ENCODE measurements at places on chromosomes 7 and 10. TPM values are rescaled to one million over a fixed set of nuclear protein-coding genes. Genes with fewer than 3 reads are reported as not detected.

PTPRN2 gene
- total RNA-seq, result 1.1 TPM

PPP1R3C gene
- 1.2 TPM for total RNA-seq

SFTPA1 gene
- total RNA-seq, result 3.8 TPM

CHAT gene
- not detected for total RNA-seq

CTNNA3 gene
- total RNA-seq, result 0.85 TPM

KLF14 gene
- 0.39 TPM for total RNA-seq

NPSR1 gene
- not detected for total RNA-seq

TMEM72 gene
- not detected for total RNA-seq

PLXNA4 gene
- total RNA-seq, result 0.10 TPM

ITPRID1 gene
- not detected for total RNA-seq

SGCE gene
- total RNA-seq, result 32.0 TPM

MRC1 gene
- 0.21 TPM for total RNA-seq

OPALIN gene
- not detected for total RNA-seq

PNLIPRP3 gene
- not detected for total RNA-seq

SMIM30 gene
- 10.1 TPM for total RNA-seq

CRYGN gene
- 0.74 TPM for total RNA-seq

PARD3 gene
- 29.8 TPM for total RNA-seq

ITGA8 gene
- total RNA-seq, result 0.18 TPM

LIPN gene
- total RNA-seq, result not detected

APBB1IP gene
- 0.21 TPM for total RNA-seq

GARIN1A gene
- total RNA-seq, result 1.2 TPM

EN2 gene
- total RNA-seq, result 1.5 TPM

GIMAP4 gene
- total RNA-seq, result 0.26 TPM

Measured in Panc1 (cell line).